B cell (primary cell): ENCODE measurements at places on chromosomes 7 and 10. TPM values are rescaled to one million over a fixed set of nuclear protein-coding genes. Genes with fewer than 3 reads are reported as not detected.
A peak's percentile ranks its signal among the peaks of the same experiment; 100 is the strongest.

GRCh38 chr7:2725178-2726105, 37.4 kb downstream of the AMZ1 start:
- no peak for DNase-seq

Gene DYDC2
- total RNA-seq = not detected in 2 replicates

DNA sequence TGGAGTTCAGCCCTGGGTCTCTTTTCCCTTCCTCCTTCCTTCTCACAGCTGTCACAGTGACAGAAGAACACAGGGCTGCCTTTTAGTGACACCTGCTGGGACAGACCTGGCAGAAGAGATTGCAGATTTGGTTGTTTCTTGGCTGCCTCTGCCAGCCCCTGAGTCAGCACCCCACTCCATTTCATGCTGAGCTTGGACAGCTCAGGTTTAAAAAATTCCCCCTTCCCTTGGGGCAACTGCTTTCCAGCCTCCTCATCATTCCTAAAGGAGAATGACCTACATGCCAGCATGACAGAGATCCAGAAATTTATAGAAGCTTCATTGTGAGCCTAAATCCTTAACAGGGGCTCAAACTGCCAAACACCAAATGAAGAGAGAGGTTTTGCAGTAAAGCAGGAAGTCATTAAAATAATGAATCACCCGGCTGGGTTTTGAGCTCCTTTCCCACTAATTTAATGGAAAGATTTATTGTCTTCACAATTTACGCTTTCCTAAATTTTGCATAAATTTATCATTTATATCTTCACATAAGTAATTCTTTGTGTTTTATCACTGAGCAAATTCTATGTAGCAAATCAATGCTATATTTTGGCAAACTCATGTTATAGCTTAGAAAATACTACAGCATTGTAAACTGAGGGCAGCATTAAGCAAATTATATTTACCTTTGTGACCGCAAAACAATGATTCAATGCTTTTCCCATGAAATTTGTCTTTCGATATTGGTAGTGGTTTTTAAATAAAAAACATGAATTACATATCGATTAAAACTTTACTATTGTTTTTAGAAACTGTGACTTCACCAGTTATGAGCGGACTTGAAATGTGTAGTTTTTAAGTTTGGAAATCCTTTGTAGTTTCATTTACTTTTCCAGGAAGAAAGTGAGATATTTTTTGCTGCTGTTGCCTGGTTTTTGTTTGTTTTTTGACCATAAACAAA, 399.5 kb upstream of the ANKRD30A start:
- peak; percentile 31 for DNase-seq

DNA sequence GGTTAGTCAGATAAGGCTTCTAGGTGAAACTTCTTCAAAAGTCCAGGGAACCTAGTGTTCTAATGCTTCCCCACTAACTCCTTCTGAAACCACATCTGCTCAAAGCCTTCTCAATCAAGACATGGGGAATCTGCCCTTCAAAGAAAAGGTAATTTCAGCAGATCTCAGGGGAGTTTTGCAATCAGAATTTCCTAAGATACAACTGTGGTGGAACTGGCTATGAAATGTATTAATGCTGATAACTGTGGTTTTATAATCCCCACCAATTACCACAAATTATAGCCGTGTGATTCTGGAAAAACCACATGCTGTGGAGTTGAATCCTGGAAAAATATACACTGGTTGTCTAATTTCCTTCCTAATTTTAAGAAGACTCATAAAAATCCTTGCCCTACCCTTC, 233.8 kb downstream of the SORCS1 start:
- no peak for DNase-seq

Gene SMO
- total RNA-seq = 0.39 and 0.87 TPM in 2 replicates

- no peak for DNase-seq
These were observed 100.3 kb downstream of the TRRAP start for GRCh38 chr7:98978672-98979071.

DNA sequence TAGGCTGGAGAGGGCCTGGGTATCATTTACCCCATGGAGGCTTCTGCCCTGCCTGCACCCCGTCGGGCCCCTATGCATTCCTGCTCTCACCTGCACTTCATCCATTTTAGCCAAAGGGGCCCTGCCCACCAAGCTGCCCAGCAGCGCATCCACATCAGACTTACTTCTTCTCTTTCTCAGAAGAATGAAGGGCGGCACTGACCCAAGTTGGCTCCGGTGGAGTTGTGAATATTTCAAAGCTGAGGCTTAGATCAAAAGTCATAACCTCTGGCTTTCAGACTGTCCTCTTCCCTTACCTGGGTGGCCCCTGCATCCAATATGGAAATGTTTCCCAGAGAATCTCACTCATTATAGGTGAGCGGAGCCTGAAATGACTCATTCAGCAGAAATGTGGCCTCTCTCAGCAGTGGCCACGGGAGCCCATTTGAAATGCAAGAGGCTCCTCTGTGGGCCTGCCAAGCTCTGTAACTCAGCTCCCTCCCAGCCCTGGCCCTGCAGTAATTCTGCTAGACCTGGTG, 117.6 kb upstream of the TCF7L2 start:
- no peak for DNase-seq

DNA sequence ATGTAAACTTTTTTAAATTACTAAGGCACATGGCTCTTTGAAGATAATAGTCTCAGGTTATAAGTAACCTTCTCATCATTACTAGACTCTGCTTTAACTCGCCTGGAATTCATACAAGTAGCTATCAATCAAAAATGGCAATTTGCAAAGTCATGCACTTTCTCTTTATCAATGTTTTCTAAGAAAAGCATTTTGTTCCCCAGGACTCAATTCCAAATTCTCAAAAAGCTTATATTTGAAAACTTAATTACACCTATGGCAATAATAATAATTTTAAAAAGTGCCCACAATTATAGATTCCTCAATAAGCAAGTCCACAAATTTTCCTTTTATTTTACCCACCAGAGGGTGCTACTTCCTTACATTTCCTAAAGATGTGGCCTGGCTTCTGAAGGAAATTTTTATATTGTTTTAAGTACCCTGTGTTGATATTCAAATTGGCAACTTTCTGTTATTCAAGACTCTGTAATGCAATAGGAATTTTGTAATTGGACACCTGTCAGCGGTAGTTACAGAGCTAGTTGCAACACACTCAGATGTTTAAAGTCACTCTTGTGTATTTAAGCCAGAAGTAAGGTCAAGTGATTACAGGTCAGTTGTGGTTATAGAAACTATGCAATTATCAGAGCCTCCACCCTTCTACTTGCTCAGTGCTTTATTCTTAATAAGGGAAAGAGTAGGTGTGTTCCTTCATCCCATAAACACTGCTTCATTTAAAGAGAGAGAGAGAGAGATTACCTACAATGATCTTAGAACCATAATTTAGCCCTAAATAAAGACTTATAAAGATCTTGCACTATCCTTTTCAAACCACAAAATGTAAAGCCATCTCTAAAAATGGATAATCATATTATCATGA, 47.1 kb upstream of the HYAL4 start:
- peak; percentile 4 for DNase-seq

GRCh38 chr10:59037018-59037389, 139.4 kb upstream of the PHYHIPL start:
- DNase-seq = no peak

- no peak for DNase-seq
These were observed 48.3 kb downstream of the ANKIB1 start for GRCh38 chr7:92293896-92294590.

Gene PAX4
- total RNA-seq = not detected in 2 replicates

Gene PRPS1L1
- total RNA-seq = not detected in 2 replicates

- no peak for DNase-seq
These were observed 176.2 kb upstream of the CHRM2 start for GRCh38 chr7:136692221-136692620.

DNA sequence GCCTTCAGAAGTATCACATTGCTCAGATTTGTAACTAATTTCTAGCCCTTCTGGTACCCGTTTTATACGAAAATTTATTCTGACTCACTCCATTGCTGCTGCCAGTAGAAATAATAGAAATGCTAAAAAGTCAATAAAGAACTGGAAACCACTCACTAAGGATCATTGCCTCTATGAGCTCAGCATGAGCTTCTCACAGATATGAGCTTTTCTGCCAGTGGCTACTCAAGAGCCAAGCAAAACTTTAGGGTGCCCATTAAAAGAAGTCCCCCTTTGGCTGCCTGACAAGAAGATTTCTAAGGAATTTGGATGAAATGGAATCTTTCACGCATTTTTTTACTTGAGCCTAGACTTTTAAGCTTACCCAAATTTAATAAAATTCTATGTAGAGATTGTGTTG, 52.5 kb downstream of the GPR37 start:
- no peak for DNase-seq

GRCh38 chr7:151662251-151662826, 142.6 kb upstream of the RHEB start:
- DNase-seq = no peak

Gene FLNC
- not detected in 2 replicates for total RNA-seq

Gene FAM25C
- not detected in 2 replicates for total RNA-seq

DNA sequence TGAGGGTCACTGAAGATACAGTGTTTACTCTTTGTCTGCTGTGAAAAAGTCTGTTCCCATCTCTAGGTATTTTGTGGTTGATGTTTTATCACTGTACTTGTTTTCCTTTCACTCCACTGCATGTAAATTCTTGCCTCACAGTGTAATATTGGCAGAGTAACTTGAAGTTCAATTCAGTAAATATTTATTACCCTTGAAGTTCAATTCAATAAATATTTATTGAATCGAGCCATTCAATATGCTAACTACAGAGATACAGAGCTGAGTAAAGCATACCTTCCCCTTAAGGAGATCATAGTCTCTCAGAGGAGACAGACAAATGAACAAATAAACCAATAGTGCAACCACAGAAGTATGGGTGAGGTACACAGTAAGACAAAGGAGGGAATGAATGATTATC, 9.2 kb downstream of the NUDT13 start:
- no peak for DNase-seq

- no peak for DNase-seq
These were observed 114.2 kb upstream of the ADAM12 start for GRCh38 chr10:126502441-126502840.

Gene GJD4
- total RNA-seq = not detected in 2 replicates

Gene NUTM2A
- 0.63 and 0.96 TPM in 2 replicates for total RNA-seq

Gene MYH16
- total RNA-seq = not detected in 2 replicates

DNA sequence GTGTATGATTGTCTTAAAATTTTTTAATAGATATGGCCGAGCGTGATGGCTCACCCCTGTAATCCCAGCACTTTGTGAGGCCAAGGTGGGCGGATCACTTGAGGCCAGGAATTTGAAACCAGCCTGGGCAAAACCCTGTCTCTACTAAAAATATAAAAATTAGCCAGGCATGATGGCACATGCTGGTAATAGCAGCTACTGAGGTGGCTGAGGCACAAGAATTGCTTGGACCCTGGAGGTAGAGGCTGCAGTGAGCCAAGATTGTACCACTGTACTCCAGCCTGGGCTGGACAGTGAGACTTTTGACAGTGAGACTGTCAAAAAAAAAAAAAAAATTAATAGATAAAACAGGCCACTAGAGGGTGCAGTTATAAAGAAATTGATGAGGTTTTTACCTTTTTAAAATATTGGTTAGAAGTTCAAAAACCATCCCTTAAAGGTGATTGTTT, 20.5 kb downstream of the NOM1 start:
- peak; percentile 23 for DNase-seq

Gene PIK3AP1
- 125 and 137 TPM in 2 replicates for total RNA-seq

GRCh38 chr10:95742485-95742884, 13.5 kb upstream of the ENTPD1 start:
- no peak for DNase-seq
